ENCODE measurements at places on chromosomes 6 and 20.

DNA sequence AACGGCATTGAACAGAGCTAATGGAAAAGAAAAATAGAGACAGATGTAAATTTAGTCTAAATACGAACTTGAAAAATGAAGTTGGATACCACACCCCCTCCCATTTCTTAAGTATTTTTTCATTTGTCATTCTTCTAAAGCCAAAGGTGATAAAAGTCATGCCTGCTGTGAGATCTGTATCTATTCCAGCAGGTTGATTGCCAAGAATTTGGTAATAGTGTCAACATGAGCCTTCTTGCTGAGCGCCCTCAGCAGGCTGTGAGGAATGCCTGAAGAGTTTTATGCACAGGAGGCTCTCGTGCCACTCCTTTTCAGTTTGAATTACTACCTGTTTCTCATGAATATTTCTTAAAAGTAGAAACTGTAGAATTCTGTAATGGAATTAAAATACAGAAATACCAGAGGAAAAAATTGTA is 165.4 kb downstream of the QKI start:
- DNase-seq, result no peak

DNA sequence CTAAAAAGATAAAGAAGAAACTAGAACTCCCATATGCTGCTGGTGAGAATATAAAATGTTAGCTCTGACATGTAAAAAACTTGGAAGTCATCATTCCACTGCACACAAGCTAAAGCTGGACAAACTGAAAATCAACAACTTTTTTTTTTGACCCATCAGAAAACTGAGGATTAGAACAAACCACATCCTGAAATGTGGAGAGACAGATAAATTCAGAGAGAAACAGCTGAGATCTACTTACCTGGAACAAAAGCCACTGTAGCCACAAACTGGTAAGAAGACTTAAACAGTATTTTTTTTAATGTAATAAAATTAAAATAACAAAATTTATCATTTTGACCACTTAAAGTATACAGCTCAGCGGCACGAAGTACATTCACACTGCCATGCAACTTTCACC is 408.5 kb upstream of the RGS17 start:
- no peak for DNase-seq

GRCh38 chr6:84897988-84898594 is 133.7 kb upstream of the TBX18 start:
- DNase-seq, result no peak

GRCh38 chr6:29559524-29560287 is at the start of gene UBD:
Gene UBD, minus strand, starts transcription at chr6:29559732. Its CDS starts 31 bp downstream, at chr6:29559701.
- DNase-seq, result no peak

GRCh38 chr6:107627969-107628368 is 138.1 kb downstream of the SOBP start:
- DNase-seq, result no peak

DNA sequence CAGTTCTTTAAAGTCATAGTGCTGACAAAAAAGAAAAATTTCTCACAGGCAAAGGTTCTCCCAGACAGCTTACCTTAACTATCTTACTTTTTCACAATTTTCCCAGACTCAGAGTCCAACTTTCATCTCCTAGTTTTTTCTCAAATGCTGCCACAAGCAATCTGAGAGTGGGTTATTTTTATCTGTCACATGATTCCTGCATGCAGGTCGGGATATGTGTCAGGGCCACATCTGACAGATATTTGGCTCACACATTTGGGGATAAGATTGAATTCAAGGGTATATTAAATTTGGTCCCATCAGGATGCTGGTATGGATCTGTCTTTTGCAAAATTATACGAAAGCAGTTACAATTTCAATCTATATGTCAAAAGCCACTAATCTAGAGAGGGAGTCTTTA is 50.1 kb upstream of the SMIM29 start:
- no peak for DNase-seq

GRCh38 chr6:142279350-142280180 is 22.2 kb upstream of the ADGRG6 start:
- no peak for DNase-seq

DNA sequence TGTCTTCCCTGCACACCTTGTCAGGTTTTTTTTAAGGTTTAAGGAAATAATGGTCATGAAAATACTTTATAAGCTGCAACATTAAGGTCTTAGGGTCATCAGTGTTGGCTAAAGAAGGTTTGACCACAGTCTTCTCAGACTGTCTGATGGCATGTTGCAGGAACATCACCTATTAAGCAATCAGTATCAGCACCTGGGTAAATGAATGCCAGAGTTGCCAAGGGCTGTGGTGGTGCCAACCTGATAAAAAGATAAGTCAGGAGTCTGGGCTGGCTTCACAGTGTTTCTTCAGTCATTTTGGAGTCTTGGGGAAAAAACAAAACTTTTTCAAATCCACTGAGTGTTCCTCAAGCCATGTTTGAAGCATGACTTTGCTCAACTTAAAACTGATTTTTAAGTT is 61.5 kb upstream of the VSTM2L start:
- DNase-seq, result no peak

DNA sequence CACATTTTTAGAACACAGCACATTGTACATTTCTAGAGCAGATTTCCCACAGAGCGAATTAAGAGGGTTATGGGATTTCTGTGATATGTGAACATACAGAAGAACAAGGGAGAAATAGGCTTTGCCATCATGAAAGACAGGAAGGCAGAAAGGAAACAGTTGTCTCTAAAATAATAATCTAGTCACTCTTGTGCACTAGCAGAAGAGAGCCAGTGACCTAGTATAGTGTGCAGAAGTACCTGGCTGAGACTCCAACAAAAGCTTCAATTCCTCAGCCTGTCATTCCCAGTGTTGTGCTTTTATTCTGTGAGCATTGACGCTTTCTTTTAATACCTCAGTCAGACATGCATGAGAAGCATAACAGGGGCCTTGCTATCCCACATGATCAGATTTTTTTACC is 17.8 kb upstream of the DCBLD1 start:
- no peak for DNase-seq

- no peak for DNase-seq
Measured at GRCh38 chr6:82083646-82084045, 163.9 kb downstream of the IBTK start.

DNA sequence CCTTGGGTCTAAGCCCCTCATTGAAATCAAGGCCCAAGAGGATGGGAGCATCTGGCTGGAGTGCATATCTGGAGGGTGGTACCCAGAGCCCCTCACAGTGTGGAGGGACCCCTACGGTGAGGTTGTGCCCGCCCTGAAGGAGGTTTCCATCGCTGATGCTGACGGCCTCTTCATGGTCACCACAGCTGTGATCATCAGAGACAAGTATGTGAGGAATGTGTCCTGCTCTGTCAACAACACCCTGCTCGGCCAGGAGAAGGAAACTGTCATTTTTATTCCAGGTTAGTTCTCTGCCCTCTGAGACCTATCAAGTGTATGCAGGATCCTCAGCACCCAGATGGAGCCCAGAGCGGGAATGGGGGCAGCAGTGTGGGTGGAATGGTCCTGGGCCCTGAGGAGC is 5.1 kb downstream of the BTN2A2 start:
- DNase-seq, result no peak

DNA sequence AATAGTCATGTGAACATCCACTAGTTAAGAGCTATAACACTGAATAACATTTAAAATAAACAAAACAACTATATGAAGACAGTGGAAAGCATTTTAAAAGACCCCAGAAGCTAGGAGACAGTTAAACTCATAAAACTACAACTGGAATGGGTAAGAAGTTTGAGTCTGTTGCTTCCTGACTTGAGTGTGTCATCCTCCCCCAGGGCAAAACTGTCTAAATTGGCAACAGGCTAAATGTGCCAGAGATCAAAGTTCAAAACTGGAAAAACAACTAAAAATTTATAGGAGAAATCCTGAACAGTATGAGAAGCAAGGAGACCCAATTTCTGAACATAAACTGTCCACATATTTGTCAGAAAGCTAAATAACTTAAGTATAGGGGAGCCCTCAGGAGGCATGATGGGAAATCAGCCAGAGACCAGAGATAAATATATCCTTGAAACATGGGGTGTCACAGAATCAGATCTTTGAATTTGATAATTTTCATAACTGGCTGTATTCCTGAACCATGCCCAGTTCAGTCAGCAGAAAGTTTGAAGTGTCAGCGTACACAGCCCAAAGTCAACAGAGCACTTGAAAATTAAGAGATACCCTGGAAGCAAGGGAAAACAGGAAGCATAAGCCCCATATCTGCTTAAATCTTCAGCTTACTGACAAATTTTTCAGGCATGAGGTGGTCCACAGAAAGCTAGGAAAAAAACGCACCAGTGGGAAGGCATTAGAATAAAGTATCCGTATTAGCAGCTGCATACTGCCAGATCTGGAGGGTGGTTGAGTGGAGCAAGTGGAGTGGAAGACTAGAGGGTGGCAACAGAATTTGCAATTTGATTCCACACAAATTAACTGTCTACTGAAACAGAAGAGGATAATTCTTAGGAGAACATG is 516.1 kb upstream of the MAN1A1 start:
- no peak for DNase-seq

GRCh38 chr20:12345978-12346377 is 428.3 kb downstream of the BTBD3 start:
- no peak for DNase-seq

GRCh38 chr6:155483858-155484257 is 28.2 kb upstream of the NOX3 start:
- no peak for DNase-seq

DNA sequence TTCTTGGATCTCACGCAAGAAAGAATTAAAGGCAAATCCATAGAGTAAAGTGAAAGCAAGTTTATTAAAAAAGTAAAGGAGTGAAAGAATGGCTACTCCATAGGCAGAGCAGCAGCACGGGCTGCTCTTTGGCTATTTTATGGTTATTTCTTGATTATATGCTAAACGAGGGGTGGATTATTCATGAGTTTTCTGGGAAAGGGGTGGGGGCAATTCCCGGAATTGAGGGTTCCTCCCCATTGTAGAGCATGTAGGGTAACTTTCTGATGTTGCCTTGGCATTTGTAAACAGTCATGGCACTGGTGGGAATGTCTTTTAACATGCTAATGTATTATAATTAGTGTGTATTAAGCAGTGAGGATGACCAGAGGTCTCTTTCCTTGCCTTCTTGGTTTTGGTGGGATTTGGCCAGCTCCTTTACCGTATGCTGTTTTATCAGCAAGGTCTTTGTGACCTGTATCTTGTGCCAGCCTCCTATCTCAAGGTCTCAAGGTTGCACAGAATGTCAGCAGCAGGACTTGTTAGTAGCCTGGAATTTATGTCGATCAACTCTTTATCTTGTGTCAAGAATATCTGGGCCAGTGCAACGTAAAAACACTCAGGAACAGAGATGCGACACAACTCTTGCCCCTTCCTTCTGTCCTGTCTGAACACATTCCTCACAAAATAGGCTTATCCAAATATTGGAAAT is 931.4 kb downstream of the QKI start:
- DNase-seq, result no peak

DNA sequence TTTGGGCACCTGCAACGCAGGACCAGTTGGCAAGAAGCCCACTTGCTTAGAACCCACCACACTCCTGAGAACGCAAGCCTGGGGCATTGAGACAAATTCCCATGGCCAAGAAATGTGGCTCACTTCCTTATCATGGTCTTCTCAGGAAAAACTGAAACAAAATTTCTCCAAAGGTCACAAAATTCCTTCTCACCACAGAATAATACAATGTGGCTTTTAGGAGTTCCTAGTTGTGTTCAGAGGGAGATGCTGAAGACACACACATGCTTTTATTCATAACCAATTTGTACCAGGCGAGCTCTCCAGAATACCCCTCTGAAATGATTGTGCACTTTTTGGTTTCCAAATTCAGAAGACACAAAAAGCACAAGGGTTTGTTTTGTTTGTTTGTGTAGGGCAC is 31.6 kb downstream of the ADTRP start:
- DNase-seq, result no peak

DNA sequence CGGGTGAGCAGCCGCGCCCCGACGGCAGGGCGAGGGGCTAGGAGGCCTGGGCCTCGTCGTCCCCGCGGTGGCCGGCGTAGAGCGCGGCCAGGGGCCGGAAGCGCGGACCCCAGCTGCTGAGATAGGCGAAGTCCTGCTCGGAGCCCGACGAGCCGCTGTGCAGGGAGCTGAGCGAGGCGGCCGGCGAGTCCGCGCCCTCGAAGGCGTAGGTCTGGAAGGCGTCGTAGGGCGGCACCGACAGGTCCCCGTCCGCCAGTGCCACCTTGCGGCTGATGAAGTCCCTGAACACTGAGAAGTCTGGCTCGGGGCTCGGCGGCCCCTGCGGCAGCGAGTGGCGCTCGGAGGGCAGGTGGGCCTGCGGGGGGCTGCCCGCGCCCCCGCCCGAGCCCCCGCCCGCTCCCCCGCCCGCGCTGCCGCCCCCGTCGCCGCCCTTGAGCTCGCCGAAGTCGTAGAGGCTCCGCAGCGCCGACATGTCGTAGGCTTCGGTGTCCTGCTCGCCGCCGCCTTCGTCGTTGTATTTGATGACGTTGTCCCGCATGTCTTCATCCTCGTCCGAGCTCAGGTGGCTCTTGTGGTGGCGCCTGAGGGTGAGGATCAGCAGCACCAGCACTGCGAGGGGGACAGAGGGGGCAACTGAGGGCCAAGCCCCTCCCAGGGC is 56.5 kb downstream of the CD40 start:
- peak; percentile 73 for DNase-seq

DNA sequence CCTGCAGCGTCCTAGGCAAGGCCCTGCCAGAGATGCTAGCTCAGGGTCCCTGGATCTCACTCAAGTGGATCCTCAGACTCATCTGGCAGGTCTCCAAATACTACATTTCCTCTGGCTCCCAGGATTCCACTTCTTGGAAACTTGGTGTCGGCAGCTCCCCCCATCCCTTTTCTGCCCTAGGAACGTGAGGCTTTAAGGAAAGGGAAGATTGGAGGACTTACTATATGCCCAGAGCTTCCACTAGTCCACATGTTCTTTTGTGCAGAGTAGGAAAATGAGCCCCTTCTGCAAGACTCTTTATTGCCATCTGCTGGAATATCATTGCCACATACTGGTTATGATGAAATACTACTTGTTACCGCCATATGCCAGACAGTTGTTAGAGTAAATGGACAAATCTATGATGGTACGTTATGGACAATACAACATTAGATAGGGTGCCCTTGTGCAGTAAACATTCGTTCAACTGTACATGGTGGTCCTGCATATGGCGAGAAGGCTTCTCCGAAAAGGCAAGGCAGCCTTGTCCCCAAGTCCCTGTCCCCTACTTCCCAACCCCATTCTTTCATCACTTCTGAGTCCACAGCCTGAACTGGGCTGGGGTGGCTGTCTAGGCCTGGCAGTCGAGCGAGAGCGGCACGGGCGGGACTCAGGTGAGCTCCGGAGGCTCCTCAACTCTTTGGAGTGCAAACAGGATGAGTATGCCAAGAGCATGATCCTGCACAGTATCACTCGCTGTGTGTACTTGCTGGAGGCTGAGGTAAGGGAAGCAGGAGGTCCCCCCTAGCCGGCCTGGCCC is 780 bp downstream of the ARMC12 start:
- peak; percentile 20 for DNase-seq

DNA sequence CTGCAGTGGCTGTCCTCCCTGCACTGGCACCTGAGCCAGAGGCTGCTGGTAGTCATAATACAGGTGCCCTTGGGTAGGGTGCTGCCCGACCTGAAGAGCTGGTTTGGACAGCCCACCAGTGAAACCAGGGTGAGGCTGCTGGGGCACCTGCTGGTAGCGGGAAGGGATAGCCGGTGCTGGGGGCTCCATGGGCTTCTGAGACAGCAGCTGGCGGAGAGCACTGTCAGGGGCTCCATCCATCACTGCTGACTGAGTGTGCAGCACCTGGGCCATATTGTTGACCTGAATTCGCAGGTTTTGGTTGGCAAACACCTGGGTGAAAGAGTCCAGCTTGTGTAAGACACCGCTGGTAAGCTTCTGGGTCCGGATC is 51.2 kb upstream of the MRPS10 start:
- no peak for DNase-seq

- peak; percentile 14 for DNase-seq
Measured at GRCh38 chr20:35171753-35172433, at the start of gene PROCR. Gene PROCR, plus strand, starts transcription at chr20:35172072. Its CDS starts 83 bp downstream, at chr20:35172155.

Data from CD4-positive, alpha-beta T cell treated with Interleukin-4 for 1 hour (primary cell).